NCI-H510A treated with DMSO at 0.1 percent for 48 hours (cell line): ENCODE measurements at places on chromosomes 16 and 17.

GRCh38 chr17:38853292-38854219, at the start of gene RPL23:
Gene RPL23 (minus strand): TSS chr17:38853721. CDS start chr17:38853710, 11 bp downstream.
- peak; percentile 97 for DNase-seq

GRCh38 chr17:81419319-81419885, 24.1 kb downstream of the BAHCC1 start:
- DNase-seq: peak; percentile 61

GRCh38 chr17:21286909-21287702, 2.6 kb downstream of the MAP2K3 start:
- DNase-seq: peak; percentile 28

DNA sequence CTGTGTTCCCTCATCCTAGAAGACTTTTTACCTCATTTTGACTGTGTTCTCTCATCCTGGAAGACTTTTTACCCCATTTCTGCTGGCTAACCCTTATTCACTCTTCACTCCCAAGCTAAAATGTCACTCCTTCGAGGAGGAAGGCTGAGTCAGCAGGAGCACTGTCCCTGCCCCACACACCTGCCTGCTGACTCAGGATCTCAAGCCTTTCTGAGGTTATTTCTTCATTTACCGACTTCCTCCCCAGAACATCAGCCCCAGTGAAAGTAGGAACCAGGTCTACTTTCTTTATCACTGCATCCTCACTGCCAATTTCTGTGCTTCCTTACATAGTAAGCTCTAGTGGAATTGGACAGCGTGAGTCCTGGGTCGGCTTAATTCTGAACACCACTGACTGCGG, 220.6 kb downstream of the HS3ST4 start:
- no peak for DNase-seq

GRCh38 chr16:57184887-57185445, 873 bp downstream of the PSME3IP1 start:
- no peak for DNase-seq

GRCh38 chr16:17776465-17776864, 305.7 kb upstream of the XYLT1 start:
- no peak for DNase-seq

DNA sequence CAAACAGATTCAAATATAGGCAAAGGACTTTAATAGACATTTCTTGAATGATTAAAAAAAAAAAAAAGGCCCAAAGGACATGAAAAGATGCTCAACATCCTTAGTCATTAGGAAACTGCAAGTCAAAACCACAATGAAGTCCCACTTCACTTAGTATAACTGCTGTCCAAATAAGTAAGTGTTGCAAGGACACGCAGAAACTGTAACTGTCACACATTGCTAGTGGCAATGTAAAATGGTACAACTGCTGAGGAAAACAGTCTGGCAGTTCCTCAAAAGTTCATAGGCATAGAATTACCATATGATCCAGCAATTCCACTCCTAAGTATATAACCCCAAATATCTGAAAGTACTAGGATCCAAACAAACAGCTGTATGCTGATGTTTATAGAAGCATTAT, 112.7 kb downstream of the BRIP1 start:
- DNase-seq: no peak

DNA sequence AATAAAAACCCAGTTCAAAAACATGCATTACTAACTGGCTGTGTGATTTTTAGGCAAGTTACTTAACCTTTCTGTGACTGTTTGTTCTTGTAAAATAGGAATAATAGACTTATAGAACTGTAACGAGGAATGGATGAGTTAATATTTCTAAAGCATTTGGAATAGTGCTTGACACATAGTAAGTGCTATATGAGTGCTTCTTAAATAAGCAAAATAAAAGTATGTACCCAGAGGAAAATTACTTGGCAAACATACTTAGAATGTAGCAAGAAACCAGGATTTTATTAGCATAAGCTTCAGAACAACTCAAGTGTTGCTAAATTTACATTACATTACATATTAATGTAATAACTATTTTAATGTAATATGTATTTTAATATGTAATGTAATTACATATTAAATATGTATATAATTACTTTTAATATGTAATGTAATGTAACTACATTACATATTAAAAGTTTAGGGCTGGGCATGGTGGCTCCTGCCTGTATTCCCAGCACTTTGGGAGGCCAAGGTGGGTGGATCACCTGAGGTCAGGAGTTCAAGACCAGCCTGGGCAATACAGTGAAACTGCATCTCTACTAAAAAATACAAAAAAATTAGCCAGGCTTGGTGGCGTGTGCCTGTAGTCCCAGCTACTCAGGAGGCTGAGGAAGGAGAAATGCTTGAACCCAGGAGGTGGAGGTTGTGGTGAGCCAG, 14.2 kb downstream of the NFAT5 start:
- DNase-seq: no peak

DNA sequence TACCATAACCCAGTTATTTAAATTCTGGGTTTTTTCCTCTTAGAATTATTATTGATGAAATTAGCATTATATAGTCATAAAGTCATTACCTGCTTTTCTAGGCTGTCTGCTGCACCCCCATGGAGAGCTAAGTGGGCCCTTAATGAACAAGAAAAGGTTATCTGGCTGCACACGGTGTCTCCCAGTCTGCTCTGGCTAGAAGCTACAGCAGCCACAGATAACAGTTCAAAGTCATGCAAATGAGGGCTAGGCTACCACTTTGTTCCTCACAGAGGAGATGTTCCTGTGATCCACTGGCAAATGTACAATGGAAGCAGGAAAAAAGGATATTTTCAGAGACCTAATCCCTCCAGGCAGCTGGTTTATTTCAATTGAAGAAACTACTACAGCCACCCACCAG, 112.1 kb downstream of the SNX11 start:
- DNase-seq: peak; percentile 98

- DNase-seq: no peak
Measured at GRCh38 chr16:10787304-10787703, 31.3 kb downstream of the TVP23A start.

- peak; percentile 92 for DNase-seq
Measured at GRCh38 chr17:41812381-41813151, at the start of gene FKBP10. Gene FKBP10 (plus strand): TSS chr17:41813004. CDS start chr17:41813035, 31 bp downstream.

GRCh38 chr17:78530675-78531074, 46.5 kb downstream of the DNAH17 start:
- DNase-seq: no peak

- no peak for DNase-seq
Measured at GRCh38 chr17:19365499-19365817, 2.9 kb upstream of the B9D1 start.

- DNase-seq: no peak
Measured at GRCh38 chr17:82780195-82780594, 28.3 kb downstream of the TBCD start.

- DNase-seq: no peak
Measured at GRCh38 chr17:75077496-75078283, 10.1 kb upstream of the SLC16A5 start.

- no peak for DNase-seq
Measured at GRCh38 chr17:80649672-80650330, 105.2 kb downstream of the RPTOR start.

- DNase-seq: no peak
Measured at GRCh38 chr16:82133798-82134197, 36.2 kb downstream of the MPHOSPH6 start.

- DNase-seq: peak; percentile 80
Measured at GRCh38 chr16:46973996-46974324, 486 bp upstream of the DNAJA2 start.

DNA sequence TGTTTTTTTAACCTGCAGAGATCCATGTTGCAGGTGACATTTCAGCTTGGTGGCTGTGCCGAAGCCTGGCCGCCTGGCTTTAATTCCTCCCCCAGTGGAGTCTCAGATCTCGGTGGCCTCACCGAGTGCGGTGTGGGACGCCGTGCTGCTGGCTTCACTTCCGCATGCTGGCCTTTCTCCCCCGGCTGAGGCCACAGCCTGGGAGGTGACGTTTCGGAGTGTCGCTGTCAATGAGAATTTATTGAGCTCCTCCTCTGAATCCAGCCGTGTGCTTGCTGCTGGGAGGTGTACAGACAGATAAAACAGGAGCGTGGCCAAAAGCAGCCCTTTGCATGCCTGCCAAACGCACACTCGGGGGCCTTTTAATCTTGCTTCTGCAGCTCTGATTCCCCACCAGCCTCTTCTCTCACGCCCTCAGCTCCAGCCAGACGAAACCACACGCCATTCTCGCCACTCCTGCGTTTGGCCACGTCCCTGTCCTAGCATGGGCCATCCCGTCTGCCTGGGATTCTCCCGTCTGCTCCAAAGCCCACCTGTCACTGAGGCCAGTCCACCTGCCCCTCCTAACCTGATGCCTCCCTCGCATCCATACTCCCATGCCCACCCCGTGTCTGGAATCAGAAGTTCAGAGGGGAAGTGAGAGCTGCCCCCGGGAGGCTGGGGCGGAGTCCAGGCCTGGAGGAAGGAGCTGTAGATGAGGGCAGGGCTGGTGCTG, 3.6 kb downstream of the GSE1 start:
- DNase-seq: no peak

GRCh38 chr16:75599452-75600277, 23.4 kb downstream of the ADAT1 start:
- DNase-seq: no peak

DNA sequence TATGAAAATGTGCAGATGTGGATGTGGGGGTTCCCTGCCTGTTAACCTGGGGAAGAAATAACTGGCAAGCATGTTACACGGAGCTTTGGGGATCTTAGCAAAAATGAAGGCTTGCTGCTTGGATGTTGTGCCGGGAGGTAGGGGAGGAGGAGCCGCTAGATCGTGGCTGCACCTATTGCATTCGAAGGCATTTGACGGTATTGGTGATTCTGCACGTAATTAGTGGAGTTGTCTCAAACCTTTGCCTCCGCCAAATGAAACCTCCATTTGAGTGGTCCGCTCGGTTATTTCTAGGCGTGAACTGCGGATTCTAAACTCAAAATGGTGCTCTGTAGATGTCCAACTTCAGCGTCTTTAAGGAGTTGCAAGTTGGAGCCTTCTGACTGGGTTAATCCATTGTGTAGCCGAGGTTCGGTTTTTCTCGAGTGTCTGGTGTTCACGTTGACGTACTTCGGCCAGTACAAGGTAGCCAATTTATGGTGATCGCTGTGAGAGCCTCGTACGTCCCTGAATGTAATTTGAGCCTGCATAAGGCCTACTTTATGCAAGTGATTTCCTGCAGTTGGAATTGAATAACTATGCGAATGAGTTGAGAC, 1.5 kb downstream of the TNRC6C start:
- DNase-seq: peak; percentile 63

GRCh38 chr16:82715160-82715559, 88.4 kb downstream of the CDH13 start:
- DNase-seq: no peak

- DNase-seq: no peak
Measured at GRCh38 chr17:79796444-79796762, 474 bp downstream of the CBX8 start.

- peak; percentile 29 for DNase-seq
Measured at GRCh38 chr17:40322358-40323315, 13.7 kb downstream of the RARA start.

DNA sequence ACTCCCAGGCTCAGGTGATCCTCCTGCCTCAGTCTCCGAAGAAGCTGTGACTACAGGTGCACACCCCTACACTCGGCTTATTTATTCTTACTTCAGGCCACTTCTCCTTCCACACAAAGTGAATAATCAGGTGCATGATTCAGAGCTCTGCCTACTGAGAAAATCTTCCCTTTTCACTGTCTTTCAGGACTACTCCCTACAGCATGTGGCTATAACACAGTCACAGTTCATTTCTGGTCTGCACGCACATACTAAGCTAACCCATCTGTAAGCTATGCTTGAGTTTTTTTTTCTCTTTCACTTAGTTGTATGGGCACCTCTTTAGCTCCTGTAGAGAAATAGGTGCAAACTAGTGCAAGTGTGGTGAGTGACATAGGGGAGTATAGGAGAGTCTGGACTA, 7.6 kb upstream of the SLFN5 start:
- no peak for DNase-seq

DNA sequence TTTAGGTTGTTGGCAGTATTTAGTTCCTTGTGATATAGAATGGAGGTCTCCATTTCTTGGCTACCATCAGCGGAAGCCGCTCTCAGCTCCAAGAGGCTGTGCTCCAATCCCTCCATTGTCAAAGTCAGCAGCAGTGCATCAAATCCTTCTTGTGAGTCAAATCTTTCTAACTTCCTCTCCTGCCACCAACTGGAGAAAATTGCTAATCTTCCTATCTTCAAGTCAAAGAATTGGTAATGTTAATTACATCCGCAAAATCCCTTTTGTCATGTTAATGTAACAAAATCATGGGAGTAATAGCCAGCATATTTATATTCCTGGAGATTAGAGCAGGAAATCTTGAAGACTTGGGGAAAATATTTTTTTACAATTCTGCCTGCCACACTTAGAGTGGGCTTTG, 436.4 kb upstream of the DYNLRB2 start:
- DNase-seq: no peak

DNA sequence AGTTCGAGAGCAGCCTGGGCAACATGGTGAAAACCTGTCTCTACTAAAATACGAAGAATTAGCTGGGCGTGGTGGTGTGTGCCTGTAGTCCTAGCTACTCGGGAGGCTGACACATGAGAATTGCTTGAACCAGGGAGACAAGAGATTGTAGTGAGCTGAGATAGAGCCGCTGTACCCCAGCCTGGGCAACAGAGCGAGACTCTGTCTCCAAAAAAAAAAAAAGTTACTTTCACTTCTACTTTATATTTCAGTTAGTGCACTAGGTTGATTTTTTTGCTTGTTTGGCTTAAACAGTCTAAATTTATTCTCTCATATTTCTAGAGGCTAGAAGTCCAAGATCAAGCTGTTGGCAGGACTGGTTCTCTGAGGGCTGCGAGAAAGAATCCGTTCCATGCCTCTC, 13.4 kb downstream of the CCDC102A start:
- no peak for DNase-seq

DNA sequence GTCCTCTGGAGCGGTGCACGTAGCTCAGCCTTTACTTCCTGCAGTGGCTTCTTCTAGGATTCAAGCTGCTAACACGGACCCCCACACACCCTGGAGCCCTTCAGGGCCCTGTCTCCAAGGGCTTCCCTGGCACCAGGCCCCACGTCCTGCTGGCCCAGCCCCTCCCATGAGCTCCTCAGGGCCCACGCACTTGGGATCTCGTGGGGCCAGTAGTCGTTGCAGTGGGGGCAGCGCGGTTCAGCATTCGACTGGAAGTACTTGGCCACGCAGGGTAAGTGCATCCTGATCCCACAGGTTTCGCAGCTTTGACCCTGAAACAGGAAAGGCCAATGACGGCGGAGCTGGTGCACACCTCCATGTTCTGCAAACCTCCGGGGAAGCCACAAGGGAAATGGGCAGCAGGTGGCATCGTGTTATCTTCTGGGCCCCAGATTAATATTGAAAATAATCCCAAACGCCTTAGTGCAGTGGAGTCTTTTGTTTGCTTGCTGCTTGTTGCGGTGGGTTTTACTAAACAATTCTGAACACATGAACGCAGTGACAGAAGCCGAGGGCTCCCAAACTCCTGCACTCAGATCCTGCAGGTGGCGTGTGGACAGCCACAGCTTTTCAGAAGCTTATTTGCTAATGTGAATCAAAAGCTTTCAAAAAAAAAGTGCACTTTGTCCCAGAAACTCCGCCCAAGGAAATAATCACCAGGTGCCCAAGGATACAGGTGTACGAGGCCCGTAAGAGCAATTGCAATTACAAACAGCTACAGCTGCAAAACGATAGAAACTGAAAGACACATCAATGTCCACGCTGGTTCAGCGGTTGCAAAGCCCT, 22.4 kb downstream of the KDM8 start:
- DNase-seq: no peak
